ENCODE measurements at places on chromosomes 3 and 15.

- DNase-seq, result peak; percentile 59
Observed at GRCh38 chr3:9947025-9947995, 4.9 kb downstream of the PRRT3 start.

DNA sequence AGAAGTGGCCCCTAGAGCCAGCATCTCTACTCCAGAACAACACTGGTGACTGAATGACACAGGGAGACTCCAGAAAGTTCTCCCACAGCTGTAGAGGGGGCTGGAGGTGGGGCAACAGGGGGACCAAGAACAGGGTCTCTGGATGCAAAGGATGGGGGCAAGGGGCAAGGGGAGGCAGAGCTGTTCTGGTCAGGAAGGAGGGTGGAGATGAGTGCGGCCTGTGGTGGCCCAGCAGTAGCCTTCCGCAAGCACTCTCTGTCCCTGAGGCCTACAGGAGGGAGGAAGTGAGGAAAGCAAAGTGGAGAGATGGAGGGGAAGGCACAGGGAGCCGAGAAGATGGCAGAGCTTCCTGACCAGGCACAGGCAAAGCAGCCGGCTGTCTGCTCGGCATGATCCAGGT is 56.5 kb downstream of the HOMER2 start:
- DNase-seq, result no peak

DNA sequence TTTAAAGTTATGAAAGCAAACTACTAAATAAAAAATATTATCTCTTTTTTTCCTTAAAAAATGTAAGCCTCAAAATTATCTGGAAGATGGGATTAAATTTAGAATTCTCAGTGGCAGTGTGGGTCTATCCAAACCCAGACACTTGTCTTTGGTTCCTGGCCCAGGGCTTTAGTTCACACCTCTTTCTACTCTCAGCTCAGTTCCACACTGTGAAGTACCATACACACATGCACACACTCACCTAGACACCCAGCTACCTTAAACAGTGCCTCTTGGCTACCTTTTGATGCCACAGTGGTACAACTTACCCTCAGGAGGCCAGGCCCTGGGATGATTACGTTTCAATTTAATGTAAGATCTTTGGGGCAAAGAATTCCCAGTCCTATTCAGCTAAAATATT is 51.0 kb upstream of the TSC22D2 start:
- no peak for DNase-seq

DNA sequence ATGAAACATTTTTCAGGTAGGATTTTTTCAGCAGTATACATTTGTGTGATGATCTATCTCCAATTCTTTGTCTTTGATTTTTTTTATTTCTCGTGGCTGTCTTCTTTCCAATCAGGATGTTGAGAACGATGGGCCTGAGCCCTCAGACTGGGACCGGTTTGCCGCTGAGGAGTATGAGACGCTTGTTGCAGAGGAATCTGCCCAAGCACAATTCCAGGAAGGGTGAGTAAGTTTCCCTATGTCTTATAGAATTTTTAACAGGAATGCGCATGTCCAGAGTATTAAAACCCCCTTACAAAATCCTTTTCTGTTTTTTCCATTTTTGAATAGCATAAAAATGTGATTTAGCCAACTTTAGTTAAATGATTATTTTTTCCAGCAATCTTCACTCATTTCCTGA is 90.0 kb downstream of the MSL2 start:
- no peak for DNase-seq

- no peak for DNase-seq
Observed at GRCh38 chr3:154148541-154148940, 27.4 kb downstream of the ARHGEF26 start.

DNA sequence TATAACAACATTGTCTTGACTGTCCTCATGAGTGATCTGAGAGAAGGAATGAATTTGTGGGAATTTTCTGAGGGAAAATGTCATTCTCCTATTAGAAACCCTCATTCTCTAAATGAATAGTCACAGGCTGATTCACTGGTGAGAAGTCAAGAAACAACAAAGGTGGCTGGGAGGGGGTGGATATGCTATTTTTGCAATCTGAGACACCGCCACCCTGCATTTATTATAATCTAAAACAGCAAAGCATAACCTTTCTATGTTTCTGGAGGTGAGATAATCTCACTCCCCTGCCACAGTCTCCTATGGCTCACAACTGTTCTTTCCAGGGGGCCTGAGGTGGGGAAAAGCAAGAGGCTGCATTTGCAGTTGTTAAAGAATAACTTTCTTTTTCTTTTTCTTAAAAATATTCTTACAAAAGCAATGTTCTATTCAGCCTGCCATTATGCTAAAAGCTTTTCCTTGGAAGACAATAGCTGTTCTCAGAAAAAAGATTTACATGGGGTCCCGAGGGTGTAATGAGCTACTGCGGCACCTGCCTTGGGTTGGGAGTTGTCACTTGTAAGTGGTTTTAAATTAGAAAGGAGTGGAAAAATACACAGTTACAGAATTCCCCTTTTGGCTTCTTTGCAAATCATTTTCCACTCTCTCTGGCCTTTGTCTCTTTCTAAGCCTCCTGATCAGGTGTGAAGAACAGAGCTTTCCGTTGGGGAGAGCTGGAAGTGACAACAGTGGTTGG is 220.9 kb downstream of the AGBL1 start:
- peak; percentile 15 for DNase-seq

GRCh38 chr3:35710554-35710953 is 71.2 kb downstream of the ARPP21 start:
- DNase-seq, result no peak

GRCh38 chr3:159914426-159914825 is 74.2 kb upstream of the IL12A start:
- no peak for DNase-seq

Data from NCI-H2171 treated with DMSO at 0.1 percent for 48 hours (cell line).